ENCODE measurements at places on chromosomes 3 and 15.

- DNase-seq: no peak
Measured at GRCh38 chr15:76310475-76311099, 682 bp downstream of the ETFA start.

- no peak for DNase-seq
Measured at GRCh38 chr15:70783041-70783440, 19.7 kb upstream of the UACA start.

GRCh38 chr3:150203273-150203672 lies 204.8 kb upstream of the TSC22D2 start:
- no peak for DNase-seq

DNA sequence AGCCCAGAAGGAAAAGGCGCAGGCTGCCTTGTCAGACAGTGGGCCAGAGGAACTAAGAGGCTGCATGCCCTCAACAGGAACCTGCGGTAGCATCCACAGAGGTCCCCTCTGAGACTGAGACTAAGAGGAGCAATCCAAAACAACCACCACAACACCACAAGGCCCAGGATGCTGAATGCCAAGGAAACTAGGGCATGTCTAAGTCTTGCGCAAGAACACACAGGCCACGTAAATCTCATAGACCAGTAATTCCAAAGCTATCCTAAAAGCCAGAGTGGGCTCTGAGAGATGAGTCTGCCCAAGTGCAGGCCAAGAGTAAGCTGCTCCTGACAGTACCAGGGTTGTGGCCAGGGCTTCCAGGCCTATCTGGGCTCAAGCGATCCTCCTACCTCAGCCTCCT lies 12.9 kb downstream of the MON1A start:
- DNase-seq: no peak

DNA sequence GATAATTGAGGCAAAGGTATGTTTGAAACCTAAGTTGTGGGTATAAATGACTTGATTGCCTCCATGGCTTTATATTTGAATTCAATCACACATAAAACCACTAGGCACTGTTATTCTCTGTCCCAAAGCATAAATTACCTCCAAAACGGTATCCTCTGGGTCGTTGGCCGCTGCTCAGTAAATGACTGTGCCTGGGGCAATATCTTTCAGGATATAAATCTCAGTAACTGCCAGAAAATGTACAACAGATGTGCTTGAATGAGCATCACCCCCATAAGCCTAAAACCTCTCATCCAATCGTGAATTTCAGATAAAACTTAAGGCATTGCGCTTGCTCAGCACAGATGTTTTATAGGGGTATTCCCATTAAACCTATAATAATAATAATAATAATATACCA lies 19.0 kb upstream of the C3orf49 start:
- DNase-seq: no peak

GRCh38 chr3:120741837-120742197 lies 499 bp downstream of the RABL3 start:
- DNase-seq: no peak

DNA sequence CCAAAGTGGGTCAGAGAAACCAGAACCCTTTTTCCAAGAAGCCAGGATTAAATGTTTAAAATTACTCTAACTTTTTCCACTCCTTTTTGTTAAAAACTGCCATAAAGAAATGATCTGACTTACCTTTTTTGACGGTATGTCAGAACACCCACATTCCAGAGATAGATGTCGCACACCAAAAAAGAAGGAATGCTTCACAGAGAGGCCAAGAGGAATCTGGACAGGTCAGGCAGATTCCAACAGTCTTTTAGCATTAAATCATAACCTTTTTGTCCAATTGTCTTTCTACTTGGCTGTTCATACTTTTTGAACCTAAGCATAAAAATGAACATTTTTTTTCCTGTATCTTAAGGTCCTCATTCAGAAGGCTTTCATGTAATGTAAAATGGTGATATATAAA lies 846.9 kb downstream of the NSUN3 start:
- no peak for DNase-seq

DNA sequence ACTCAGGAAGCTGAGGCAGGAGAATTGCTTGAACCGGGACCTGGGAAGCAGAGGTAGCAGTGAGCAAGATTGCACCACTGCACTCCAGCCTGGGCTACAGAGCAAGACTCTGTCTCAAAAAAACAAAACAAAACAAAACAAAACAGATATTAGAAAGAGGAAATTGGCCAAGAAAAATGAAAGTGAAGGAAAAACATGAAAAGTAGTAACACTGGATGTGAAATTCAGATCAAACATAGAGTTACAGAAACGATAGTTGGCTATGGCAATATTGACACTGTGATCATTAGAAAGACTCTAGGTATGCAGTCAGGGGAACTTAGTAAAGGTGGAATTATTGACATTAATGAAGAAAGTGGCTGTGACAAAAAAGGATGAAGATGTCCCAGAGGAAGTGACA lies 13.2 kb upstream of the TIPARP start:
- DNase-seq: no peak

GRCh38 chr15:80925597-80926059 lies 64.0 kb downstream of the MESD start:
- no peak for DNase-seq

DNA sequence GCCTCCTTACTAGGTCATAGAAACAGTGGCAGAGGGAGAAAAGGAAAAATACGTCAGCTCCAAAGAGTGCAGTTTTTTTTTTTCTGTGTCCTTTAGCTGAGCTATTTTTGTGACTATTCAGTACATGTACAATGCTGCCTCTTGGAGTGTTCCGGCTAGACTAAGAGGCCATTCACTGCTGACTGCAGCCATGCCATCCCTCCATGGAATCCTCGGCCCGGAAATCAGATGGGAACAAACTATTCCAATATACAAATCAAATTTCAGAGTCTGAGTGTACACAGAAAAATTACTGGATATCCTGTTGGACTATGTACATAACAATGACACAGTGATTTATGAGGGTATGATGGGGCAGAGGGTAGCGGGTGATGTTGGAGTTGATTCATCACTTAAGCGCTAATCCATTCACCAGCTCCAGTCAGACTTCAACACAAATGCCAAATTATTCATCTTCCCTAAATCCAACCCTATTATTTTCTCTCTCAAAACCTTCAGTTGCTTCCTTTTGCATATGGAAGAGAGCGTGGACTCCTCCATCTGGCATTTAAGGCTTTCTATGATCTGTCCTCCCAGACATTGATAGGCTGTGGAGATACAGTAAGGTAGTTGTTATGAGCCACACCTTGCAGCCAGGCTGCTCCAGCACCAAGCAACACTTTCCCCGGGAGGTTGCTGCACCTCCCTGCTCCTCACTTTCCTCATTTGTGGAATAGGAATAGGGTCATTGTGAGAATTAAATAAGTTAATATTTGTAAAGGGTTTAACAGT lies 109.1 kb downstream of the LPP start:
- peak; percentile 61 for DNase-seq

GRCh38 chr3:160126761-160127160 lies 98.5 kb upstream of the C3orf80 start:
- no peak for DNase-seq

DNA sequence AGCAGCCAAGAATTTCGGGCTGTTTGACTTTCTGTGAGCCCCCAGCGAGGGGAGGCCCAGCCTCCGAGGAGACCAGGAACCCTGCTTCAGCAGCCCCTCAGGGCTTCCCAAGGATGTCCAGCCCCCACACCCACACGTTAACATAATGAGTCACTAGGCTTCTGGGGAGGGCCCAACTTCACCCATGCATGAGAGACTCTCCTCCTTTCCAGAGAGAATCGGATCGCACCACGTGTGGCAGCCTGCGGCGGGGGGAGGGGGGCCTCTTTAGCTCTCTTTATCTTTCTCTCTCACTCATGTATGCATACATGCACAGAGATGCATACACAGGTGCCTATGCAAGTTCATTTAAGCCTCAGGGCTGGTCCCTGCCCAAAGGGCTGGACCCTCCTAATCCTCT lies 3.1 kb upstream of the AP2M1 start:
- peak; percentile 35 for DNase-seq

- no peak for DNase-seq
Measured at GRCh38 chr15:69610277-69610676, 157.7 kb downstream of the RPLP1 start.
